ENCODE measurements at places on chromosomes 12 and 14.

GRCh38 chr12:53499266-53500141, at the start of gene MAP3K12:
Gene MAP3K12 (minus strand): TSS chr12:53499458. CDS start chr12:53487391, 12,067 bp downstream.
- no peak for DNase-seq

DNA sequence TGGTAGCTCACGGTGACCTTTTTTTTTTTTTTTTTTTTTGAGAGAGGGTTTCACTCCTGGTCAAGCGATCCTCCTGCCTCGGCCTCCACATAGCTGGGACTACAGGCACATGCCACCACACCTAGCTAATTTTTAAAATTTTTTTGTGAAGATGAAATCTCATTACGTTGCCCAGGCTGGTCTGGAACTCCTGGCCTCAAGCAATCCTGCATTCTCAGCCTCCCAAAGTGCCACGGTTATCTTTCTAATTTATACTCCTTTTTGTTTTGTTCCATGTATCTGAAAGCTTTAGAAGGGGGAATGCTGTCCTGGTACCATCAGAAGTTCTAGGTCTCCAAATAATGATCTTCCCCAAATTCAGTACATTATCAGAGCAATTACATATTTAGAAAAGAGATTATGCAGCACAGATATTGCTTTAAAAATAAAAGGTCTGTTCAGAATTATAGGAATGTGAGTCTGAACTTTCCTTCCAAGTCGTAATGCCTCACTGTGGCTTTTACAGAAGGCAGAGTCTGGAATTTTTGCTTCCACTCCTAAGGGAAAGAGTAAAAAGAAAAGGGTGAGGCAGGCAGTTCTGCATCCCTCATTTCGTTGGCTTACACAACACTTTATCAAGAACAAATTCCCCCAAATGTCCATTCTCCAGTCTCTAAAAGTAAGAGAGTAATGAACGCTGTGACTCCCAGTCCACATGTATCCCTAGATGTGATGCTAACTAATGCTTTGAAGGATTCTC, 73.0 kb downstream of the GCH1 start:
- no peak for DNase-seq

GRCh38 chr14:99687284-99688209, 3.4 kb downstream of the CYP46A1 start:
- DNase-seq: no peak

DNA sequence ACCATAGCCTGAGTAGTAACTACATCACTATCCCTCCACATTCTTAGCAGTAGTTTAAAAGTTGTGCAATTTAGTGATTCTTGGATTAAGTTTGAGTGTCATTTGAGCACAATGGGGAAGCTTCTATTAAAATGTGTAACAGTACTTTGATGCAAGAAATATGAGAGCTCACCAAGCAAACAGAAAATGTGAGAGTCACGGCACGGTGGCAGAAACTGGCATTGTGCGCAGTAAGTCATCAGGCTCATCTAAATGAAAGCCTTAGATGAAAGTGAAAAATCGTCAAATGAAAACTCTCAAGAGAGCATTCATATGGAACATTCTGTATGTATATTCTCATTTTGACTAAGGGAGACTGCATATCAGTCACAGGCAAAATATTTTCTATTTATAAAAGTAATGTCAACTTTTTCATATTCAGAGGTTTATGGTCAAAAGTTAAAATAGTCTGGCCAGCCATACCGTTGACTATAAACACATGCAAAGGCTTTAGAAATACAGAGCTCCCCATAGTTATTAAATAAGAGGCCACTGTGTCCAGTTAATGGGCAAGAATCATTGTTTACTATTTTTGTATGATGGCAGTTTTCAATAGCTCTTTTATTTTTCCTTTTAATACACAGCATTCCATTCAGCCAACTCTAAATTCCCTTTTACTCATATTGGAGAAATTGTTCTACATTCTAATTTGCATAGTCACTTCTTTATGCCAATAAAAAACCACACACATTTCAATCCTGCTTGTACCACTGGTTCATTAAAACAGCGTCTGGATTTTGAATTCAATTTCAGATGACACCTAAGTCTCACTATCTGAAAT, 167.9 kb downstream of the PRKD1 start:
- no peak for DNase-seq

- DNase-seq: no peak
These were observed 80.8 kb upstream of the PPP1R12A start for GRCh38 chr12:80015660-80016059.

- DNase-seq: no peak
These were observed 55.3 kb downstream of the RPL10L start for GRCh38 chr14:46596236-46596635.

- DNase-seq: no peak
These were observed 15.3 kb downstream of the RPS6KL1 start for GRCh38 chr14:74907744-74908143.

GRCh38 chr14:33057585-33057984, 118.9 kb downstream of the NPAS3 start:
- DNase-seq: no peak

DNA sequence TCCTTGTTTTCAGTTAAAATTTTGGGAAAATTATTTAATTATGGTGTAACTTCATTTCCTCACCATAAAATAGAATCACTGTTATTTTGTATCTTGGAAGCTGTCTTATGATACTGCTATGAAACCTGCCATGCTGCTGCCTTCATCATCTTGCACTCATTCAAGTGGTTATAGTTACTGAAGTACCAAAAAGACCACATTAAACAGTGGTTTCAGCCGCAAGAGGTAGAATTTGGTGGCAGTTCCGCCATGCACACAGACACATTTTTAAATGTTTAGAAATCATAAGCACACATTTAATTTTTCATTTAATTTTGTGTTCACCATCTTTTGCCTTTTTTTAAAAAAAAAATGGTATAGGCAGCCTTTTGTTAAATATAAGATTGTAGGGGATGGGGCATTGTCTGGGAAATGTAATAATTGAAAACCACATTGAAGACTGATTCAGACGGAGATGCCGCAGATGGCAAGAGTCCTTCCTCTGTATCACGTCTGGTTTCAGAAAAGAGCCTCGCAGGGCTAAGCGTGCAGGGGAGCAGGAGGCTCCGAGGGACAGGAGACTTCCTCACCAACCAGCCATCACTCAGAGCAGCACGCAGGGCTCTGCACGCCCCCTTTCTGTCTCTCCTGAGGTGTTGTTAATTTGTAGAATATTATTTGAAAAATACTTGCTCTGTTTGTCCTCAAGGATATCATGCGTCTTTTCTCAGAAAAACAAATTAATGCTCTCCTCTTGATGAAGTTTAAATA, 115.2 kb upstream of the PELI2 start:
- no peak for DNase-seq

- no peak for DNase-seq
These were observed 219.0 kb downstream of the NTF3 start for GRCh38 chr12:5650829-5651461.

DNA sequence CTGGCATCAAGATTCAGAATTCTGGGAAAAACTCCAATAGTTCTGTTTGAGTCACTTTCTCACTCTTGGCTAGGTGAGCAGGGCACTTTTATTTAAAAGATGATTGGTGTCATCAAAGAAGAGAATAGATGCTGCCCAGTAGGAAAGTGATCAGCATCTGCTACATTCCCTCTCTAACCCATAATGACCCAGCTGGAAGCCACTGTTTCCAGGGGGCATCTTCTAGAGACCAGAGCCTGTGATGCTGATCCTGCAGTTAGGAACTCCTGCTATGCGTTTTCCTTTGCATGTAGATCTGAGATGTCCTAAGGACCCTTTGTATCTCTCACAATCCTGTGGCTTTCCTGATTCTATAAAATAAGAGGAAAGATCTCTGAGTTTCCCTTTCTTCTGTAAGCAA, 79.9 kb upstream of the TMTC1 start:
- DNase-seq: no peak

DNA sequence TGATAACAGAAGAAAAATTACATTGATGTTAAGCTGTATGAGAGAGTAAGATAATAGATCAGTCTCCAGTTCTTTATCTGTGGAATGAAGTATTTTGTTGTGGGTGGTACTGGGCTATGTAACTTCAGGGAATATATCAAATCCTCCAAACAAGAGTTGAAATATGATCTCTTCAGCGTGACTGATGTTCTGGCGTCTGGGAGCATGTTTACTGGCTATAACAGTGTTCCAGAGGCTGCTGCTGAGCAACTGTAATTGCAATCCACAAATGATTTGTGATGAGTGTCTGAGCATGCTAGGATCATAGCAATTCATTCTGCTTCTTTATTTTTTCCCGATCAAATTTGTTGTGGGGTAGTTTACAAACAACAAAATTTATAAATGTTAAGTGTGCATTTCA, 18.6 kb upstream of the CCDC198 start:
- no peak for DNase-seq

- DNase-seq: no peak
These were observed 527.7 kb downstream of the FUT8 start for GRCh38 chr14:65940056-65940735.

Measured in cortex of kidney (tissue), 1 donor.